ENCODE measurements at places on chromosomes 3 and 15. TPM values are rescaled to one million over a fixed set of nuclear protein-coding genes. Genes with fewer than 3 reads are reported as not detected.

- no peak for DNase-seq
- H3K4me1 ChIP-seq: peaks cover 31% of the 10 kb centered on the region
- no peaks in the 10 kb centered on the region for H3K27me3 ChIP-seq
- no peaks in the 10 kb centered on the region for H3K36me3 ChIP-seq
- no peak overlapping the region for H3K4me3 ChIP-seq
- H3K27ac ChIP-seq: no peak overlapping the region
These were observed 4.8 kb upstream of the RTP3 start for GRCh38 chr3:46492890-46493547.

DNA sequence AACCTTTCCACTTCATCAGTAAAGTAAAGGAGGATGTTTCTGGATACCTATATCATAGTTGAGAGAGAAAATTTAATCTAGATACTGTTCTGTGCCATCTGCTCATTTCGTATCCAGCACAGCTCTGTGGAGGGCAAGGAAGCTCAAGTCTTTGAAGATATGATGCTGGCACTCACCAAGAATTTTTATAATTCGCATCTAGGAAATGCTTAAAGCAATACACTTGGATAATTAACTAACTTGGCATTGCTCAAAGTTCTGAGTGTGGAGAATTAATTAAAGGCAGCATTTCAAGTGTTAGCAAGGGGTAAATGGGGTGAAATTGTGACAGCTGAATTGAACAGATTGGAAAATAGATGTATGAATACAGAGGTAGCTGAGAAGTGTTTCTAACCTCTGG, 213.2 kb downstream of the KCNMB2 start:
- no peak for DNase-seq
- H3K27me3 ChIP-seq: no peaks in the 10 kb centered on the region
- no peak overlapping the region for H3K27ac ChIP-seq
- no peak overlapping the region for H3K4me3 ChIP-seq

DNAH1 gene
- 45.1 TPM for total RNA-seq

SLC24A5 gene
- not detected for total RNA-seq

DNA sequence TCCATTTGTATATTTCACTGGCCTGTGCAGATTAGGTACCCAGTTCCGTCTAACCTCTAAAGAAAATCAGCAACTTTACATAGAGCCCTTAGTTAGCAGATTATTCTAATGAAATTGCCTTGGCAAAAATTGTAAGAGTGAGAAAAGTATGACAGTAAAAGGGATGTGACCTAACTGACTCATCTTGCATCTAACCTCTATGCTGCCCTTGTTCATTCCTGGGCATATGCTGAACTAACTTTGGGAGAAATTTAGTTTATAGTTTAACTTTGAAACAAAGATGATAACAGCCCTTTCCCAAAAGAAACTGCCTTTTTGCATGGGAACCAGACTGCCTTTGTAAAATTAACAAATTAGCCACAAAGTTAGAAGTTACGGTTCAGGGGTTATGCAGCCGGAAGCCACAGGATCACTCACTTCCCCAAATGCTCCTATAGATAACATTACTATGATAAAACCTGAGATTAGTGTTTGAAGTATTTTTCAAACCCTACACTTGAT, 839.8 kb upstream of the ALCAM start:
- no peaks in the 10 kb centered on the region for H3K36me3 ChIP-seq
- no peaks in the 10 kb centered on the region for H3K4me1 ChIP-seq
- no peak for DNase-seq
- no peaks in the 10 kb centered on the region for H3K27me3 ChIP-seq
- H3K27ac ChIP-seq: no peak overlapping the region
- no peak overlapping the region for H3K4me3 ChIP-seq

LIPC gene
- not detected for total RNA-seq

TRPM1 gene
- not detected for total RNA-seq

ARPP21 gene
- not detected for total RNA-seq

- no peak for DNase-seq
- no peak overlapping the region for H3K4me3 ChIP-seq
- peaks cover 24% of the 10 kb centered on the region for H3K36me3 ChIP-seq
- H3K27me3 ChIP-seq: no peaks in the 10 kb centered on the region
These were observed 8.2 kb downstream of the TRNT1 start for GRCh38 chr3:3134750-3135448.

CCR3 gene
- total RNA-seq: 0.29 TPM

DNA sequence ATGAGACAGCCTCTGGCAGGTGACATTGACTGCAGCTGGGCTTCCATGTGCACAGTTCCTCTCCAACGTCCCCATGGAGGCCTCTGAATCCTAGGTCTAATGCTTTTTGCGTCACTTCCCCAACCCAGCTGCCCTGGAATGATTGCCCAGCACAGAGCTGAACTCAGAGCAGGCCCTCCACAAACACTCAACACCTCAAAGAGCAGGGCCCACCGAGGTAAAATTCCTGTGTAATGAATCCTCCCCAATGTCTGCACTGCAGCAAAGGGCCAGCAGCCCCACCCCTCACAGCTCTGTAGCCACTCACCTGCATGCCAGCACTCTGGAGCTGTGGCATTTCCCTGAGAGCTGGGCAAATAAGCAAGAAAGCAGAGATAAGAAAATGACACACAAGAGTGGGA, 42.6 kb upstream of the DUSP7 start:
- no peak overlapping the region for H3K4me3 ChIP-seq
- no peak overlapping the region for H3K27ac ChIP-seq
- no peaks in the 10 kb centered on the region for H3K4me1 ChIP-seq

MRPL46 gene
- total RNA-seq: 28.7 TPM

- H3K4me3 ChIP-seq: no peak overlapping the region
- no peaks in the 10 kb centered on the region for H3K36me3 ChIP-seq
- no peak for DNase-seq
- no peak overlapping the region for H3K27ac ChIP-seq
- no peaks in the 10 kb centered on the region for H3K4me1 ChIP-seq
- no peaks in the 10 kb centered on the region for H3K27me3 ChIP-seq
These were observed 113.3 kb downstream of the ANP32A start for GRCh38 chr15:68707386-68707785.

PPARG gene
- 0.99 TPM for total RNA-seq

GRCh38 chr3:72821161-72821781, 27.0 kb downstream of the SHQ1 start:
- no peaks in the 10 kb centered on the region for H3K27me3 ChIP-seq
- no peak overlapping the region for H3K27ac ChIP-seq
- DNase-seq: no peak
- H3K36me3 ChIP-seq: no peaks in the 10 kb centered on the region

GRCh38 chr3:49053543-49053942, 24.3 kb upstream of the IMPDH2 start:
- H3K27ac ChIP-seq: no peak overlapping the region
- H3K4me3 ChIP-seq: no peak overlapping the region
- no peaks in the 10 kb centered on the region for H3K4me1 ChIP-seq
- no peak for DNase-seq

GXYLT2 gene
- not detected for total RNA-seq

DNA sequence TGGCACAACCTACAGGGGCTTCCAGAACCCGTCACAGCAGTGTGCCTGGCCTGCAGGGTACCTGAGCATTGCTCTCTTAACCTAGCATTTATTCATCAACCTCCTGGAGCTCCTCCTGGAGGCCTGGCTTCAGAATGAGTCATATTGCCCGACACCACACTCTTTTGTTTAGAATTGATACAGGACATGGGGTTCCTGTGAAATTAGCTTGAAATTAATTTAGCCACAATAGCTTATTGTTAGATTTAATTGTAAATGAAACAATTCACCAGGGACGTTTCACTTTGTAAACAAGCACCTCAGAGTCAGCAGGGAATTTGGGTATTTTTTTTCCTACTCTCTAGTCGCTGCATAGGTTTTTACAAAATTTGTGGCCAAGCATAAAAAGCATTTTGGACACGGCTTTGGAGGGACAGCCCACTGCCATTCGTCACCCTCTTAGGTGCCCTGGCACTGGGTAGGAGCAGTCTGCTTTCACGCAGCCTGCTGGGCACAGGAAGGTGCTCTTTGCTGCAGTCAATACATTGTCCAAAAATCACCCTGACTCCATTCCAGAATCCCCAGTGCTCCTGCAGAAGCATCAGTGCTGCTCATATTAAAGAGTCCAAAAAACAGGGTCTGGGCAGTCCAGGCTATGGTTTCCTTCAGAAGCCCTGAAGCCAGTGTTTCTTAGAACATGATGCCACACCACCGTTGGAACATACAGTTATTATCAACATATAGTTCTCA, 60.8 kb upstream of the MEF2A start:
- no peak overlapping the region for H3K27ac ChIP-seq
- DNase-seq: no peak
- H3K36me3 ChIP-seq: no peaks in the 10 kb centered on the region
- no peaks in the 10 kb centered on the region for H3K4me1 ChIP-seq
- H3K4me3 ChIP-seq: no peak overlapping the region

- no peak overlapping the region for H3K27ac ChIP-seq
- H3K36me3 ChIP-seq: peaks cover 35% of the 10 kb centered on the region
- H3K4me1 ChIP-seq: no peaks in the 10 kb centered on the region
- H3K27me3 ChIP-seq: no peaks in the 10 kb centered on the region
- H3K4me3 ChIP-seq: no peak overlapping the region
These were observed 30.7 kb upstream of the WDR49 start for GRCh38 chr3:167684388-167684993.

GRCh38 chr3:10625323-10625722, 119.9 kb upstream of the ATP2B2 start:
- no peak for DNase-seq
- no peaks in the 10 kb centered on the region for H3K4me1 ChIP-seq
- H3K27ac ChIP-seq: no peak overlapping the region

DNA sequence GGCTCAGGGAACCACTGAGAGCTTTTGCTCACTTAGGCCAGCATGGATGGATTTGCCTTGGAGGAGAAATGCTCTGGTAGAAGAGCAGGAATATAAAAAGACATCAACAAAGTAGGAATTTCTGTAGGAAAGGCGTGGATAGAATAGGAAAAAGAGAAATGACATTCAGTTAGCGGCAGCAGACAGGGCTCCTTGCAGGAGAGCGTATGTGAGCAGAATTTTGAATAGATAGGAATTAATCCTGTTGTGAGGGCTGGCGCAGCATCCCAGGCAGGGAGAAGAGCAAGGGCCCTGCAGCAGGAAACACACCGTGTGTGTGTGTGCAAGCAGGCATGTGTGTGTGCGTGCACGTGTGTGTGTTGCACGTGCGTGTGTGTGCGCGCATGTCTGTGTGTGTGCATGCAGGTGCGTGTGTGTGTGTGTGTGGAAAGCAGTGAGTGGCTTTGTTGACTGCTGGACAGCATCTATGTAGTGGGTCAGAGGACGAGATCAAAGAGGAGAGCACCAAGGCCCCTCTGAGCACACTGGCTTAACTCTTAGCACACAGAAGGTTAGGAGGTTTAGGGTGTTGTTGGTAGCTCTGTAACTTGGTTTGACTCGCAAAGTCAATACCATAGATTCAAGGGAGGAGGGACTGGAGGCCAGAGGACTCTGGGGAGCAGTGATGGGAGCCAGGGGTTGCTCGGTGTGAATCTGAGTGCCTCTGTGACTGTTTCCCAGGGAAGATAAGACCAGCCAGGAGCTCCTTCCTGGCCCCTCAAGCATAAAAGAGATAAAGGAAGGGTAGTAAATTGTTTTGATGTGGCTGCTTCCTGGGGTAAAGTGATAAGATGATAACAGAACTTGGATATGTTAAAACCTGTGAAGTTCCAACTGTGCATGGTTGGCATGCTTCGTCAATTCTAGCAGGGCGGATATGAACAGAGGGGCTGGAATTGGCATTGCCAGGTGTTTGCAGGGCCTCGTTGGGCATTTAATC, 639.5 kb downstream of the NR2F2 start:
- no peaks in the 10 kb centered on the region for H3K36me3 ChIP-seq
- DNase-seq: no peak
- no peaks in the 10 kb centered on the region for H3K4me1 ChIP-seq
- no peaks in the 10 kb centered on the region for H3K27me3 ChIP-seq
- no peak overlapping the region for H3K4me3 ChIP-seq

DNA sequence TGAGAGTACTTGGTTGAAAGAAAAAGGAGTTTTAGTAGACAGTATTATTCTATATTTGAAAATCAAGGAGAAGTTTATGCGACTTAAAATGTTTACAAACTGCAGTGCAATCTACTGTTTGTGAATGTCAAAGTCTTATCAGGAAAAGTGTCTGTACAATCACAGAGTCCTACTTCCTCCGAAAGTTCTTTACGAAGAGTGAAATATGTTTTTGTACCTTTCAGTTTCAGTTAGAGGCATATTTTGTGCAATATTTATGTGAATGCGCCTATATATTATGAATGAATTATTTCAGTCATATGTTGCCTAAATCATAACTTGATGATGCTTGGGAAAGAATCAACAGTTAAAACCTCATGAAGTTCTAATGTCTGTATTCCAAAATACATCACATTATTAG, 31.5 kb downstream of the NGRN start:
- DNase-seq: no peak
- H3K4me3 ChIP-seq: no peak overlapping the region
- H3K36me3 ChIP-seq: no peaks in the 10 kb centered on the region
- no peaks in the 10 kb centered on the region for H3K27me3 ChIP-seq

DNA sequence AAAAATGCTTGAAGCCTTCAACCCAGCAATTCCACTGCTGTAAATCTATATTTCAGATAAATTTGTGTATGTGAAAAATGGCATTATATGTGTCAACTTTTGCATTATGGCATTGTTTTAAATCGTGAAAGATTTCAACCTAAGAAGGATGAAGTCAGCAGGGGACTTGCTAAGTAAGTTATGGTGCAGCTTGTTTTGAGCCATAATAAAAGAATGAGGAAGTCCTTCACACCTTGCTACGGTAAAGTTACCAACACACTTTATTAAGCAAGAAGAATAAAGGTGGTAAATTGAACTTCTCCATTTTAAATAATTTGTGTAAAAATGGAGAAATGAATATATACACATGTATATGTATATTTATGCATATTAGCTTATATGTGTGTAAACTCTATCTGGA, 371.4 kb downstream of the ROBO2 start:
- no peak overlapping the region for H3K4me3 ChIP-seq
- no peak for DNase-seq
- H3K4me1 ChIP-seq: no peaks in the 10 kb centered on the region
- no peaks in the 10 kb centered on the region for H3K36me3 ChIP-seq
- H3K27me3 ChIP-seq: no peaks in the 10 kb centered on the region
- no peak overlapping the region for H3K27ac ChIP-seq

- H3K36me3 ChIP-seq: no peaks in the 10 kb centered on the region
- H3K4me3 ChIP-seq: peak overlapping the region; percentile 60
- no peak overlapping the region for H3K27ac ChIP-seq
- H3K27me3 ChIP-seq: peaks cover 82% of the 10 kb centered on the region
These were observed 1.2 kb downstream of the MECOM start for GRCh38 chr3:169662132-169662842.

- H3K4me3 ChIP-seq: no peak overlapping the region
- DNase-seq: no peak
- H3K27ac ChIP-seq: no peak overlapping the region
- H3K4me1 ChIP-seq: no peaks in the 10 kb centered on the region
- H3K27me3 ChIP-seq: no peaks in the 10 kb centered on the region
- H3K36me3 ChIP-seq: no peaks in the 10 kb centered on the region
These were observed 3.7 kb upstream of the ACKR4 start for GRCh38 chr3:132593241-132593946.

CCR1 gene
- total RNA-seq: 1.3 TPM

DNA sequence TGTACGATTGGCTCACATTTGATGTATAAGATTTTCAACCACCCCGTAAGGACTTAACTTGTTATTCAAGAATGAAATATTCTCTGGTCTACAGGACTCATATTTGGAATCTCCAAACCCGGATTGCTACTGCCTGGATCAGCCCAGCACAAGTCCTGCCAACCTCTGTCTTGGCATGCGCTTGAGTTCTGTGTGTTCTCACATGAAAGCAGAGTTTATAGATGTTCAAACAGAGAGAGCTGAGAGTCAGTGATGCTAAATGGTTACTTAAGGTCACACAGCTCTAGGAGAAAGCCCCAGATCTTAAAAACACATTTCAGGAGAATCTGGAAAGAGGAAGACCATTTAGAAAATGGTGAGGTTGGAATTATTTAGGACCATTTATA, 268.0 kb upstream of the TBL1XR1 start:
- DNase-seq: no peak
- H3K27me3 ChIP-seq: no peaks in the 10 kb centered on the region
- no peak overlapping the region for H3K27ac ChIP-seq
- no peak overlapping the region for H3K4me3 ChIP-seq
- H3K36me3 ChIP-seq: no peaks in the 10 kb centered on the region

MORC1 gene
- not detected for total RNA-seq

DLL4 gene
- total RNA-seq: not detected

Measured in CD4-positive, alpha-beta memory T cell (primary cell).